HTR-8/SVneo (cell line): ENCODE measurements at places on chromosomes 2 and 18.
A peak's percentile ranks its signal among the peaks of the same experiment; 100 is the strongest.

DNA sequence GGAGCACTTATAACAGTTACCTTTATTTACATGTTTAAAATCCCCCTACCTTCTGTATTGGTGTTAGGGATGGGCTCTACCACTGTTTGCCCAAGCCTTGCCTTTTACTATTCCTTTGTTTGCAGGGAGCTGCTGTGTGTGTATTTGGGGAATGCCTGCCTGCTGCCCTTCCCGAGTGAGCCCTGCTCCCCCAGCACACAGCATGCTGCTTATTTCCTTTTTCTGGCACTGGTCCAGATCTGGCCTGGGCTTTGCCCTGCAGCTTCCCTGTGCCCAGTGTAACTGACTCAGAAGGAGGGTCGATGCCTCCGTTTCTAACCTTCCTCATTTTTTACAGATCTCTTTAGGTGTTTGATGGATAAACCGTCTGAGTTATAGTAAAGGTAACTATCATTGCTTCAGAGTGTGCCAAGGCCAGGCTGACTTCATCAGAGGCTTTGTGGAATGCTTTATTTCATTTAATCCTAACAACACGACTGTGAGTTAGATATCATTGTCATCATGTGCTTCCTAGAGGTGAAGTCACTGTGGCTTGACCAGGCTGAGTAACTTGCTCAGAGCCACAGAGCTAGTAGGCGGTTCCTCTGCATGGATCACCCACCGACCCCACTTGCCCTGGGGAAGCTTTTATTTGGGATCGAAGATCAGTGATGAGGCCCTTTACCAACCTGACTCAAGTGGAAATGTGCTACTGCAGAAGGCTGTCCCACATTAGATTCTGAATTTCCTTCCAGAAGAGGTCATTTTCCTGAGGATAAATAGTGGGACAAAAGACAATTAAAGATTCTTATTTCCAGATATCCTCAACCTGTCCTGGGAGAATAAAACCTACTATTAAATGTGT lies 238.8 kb downstream of the ZNF407 start:
- no peak for DNase-seq

GRCh38 chr18:58316396-58317342 lies 272.6 kb downstream of the NEDD4L start:
- no peak for DNase-seq

- no peak for DNase-seq
Observed at GRCh38 chr18:34880882-34881834, 160.1 kb upstream of the MAPRE2 start.

DNA sequence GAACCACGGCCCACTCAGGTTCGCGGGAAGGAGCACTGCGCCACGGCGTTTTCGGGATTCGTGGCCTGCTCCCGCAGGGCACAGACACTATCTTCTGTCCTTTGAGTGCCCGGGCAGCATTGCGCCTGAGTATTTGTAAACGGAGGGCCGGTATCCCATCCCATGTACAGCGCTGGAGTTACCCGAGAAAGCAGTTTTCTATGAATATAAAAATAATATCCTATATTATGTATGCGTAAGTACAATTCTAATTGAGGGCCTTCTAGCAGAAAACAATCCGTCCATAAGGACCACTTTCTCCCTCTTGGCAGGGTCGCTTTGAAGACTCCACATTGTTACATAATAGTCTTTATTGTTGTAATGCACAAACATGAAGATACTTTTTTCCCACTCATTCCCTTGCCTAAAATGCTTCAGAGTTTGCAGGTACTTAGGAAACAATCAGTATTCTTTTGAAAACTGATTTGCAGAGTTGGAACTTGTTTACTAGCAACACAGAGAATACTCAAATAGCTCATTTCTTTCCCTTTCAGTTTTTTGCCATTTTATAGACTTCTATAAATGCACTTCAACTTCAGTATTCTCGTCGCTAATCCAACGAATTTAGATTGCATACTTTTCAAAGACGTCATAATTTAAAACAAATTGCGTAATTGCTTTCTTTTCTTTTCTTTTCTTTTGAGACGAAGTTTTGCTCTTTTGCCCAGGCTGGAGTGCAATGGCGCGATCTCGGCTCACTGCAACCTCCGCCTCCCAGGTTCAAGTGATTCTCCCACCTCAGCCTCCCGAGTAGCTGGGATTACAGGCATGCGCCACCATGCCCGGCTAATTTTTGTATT lies 1.0 kb upstream of the REV1 start:
- no peak for DNase-seq

- DNase-seq: no peak
Observed at GRCh38 chr2:169393068-169393590, 30.8 kb upstream of the LRP2 start.

DNA sequence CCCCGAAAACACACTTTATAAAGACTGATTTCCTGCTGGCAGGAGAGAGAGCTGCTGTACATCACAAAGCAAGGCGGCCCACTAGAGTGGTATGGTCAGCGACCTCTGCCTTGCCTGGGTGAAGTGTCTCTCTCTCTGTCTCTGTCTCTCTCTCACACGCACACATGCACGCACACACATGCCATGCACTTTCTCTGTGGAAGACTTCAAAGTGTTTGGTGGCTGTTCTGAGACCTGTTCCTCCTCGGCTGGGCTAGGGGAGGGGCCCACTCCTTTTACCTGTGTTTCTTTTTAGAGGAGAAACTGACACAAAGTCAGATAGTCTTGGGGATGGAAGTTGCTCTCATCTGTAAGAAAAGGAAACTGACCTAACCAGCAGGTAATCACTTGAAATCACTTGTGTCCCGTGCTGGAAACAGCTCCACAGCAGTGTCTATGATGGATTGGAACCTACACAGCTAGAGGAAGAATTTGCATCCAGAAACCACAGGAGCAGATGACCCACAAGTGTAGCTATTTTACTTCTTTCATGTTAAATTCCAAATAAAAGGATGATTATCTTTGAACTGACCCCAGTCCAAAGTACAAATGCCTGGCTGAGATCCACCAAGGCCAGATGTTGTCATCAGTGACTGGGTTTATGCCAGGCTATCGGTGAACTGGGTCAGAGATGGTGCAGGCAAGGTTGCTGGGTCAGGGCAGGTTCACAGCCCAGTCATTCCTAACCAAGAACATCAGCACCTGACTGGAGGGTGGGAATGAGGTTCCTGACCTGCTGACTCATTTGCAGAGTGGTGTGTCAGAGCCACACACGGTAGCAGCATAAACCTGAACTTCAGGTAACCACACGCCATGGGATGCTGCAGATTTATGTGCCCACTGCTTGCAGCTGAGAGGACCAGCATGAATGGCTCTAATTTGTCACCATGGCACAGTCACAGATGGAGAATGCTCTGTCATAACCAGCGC lies 63.0 kb downstream of the NPAS2 start:
- no peak for DNase-seq

- no peak for DNase-seq
Observed at GRCh38 chr18:47917923-47918610, 12.4 kb downstream of the SMAD2 start.

GRCh38 chr2:57615855-57616556 lies 430.6 kb upstream of the VRK2 start:
- no peak for DNase-seq

GRCh38 chr2:201860636-201861066 lies 54.3 kb downstream of the CDK15 start:
- DNase-seq: peak; percentile 72
